ENCODE measurements at places on chromosomes 1 and 21.

- DNase-seq: no peak
These were observed 3.7 kb downstream of the BACH1 start for GRCh38 chr21:29302359-29302875.

- DNase-seq: no peak
These were observed 19.5 kb downstream of the LSS start for GRCh38 chr21:46208761-46209721.

GRCh38 chr1:232319072-232319471 is 310.9 kb downstream of the SIPA1L2 start:
- DNase-seq: no peak

DNA sequence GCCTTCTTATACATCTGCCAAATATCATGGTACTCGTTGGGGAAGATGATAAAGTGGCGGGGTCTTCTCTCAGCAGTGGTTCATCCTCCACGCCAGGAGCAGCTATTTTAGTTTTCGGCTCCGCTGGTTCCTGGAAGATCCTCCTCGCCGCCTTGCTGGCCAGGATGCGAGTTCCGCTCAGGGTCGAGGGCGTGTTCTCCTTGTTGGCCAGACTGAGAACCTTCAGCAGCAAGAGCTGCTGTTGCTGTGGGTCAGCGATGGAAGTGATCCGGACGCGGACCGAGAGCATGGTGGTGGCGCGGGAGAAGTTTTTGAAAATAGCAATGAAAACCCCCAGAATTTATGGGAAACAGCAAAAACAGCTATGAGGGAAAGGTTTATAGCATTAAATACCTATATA is 11.4 kb upstream of the CFAP126 start:
- no peak for DNase-seq

DNA sequence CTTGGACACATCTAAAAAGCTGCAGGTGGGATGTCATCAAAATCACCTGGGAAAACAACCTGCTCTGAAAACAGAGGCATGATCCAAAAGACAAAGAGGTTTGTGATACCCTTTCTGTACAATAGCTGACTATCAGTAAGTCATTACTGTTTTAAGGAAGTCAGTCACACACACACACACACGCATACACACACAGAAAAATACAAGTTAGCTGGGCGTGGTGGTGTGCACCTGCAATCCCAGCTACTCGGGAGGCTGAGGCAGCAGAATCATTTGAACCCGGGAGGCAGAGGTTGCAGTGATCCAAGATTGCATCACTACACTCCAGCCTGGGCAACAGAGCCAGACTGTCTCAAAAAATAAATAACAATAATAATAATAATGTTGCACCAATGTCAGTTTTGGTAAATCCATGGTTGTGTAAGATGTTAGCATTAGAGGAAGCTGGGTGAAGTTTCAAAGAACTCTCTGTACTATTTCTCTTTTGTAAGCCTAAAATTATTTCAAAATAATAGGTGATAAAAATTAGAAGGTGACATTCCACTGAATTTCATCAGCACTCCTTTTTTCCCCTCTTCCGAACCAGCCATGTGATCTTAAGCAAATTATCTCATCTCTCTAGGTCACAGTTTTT is 9.9 kb upstream of the HLCS start:
- DNase-seq: no peak

GRCh38 chr1:53681351-53681976 is 57.5 kb downstream of the GLIS1 start:
- DNase-seq: no peak

DNA sequence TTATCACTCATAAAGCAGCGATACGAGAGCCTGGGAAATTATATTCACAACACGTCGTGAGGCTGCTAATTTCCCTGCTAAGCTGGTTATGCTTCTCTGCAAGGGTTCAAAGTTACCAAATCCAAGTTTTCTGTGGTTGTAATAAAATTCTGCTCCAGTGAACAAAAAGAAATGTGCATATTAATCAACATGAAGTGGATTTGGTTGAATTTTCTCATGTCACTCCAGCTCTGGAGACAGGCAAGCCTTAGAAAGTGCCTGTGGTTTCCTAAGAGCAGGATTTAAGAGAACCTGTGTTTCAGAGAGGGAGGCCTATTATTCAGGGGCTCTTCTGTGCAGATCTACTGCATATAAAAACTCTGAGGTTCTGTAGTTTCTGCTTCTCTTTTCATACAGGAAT is 87.5 kb downstream of the WLS start:
- no peak for DNase-seq

GRCh38 chr1:195733826-195734225 is 874.4 kb downstream of the KCNT2 start:
- no peak for DNase-seq

- no peak for DNase-seq
These were observed 200.9 kb upstream of the IVNS1ABP start for GRCh38 chr1:185517808-185518419.

GRCh38 chr1:245797592-245798348 is 643.0 kb downstream of the KIF26B start:
- DNase-seq: no peak

GRCh38 chr1:20164694-20165202 is 21.1 kb upstream of the UBXN10 start:
- no peak for DNase-seq

GRCh38 chr1:92882819-92883218 is 51.0 kb downstream of the RPL5 start:
- no peak for DNase-seq

DNA sequence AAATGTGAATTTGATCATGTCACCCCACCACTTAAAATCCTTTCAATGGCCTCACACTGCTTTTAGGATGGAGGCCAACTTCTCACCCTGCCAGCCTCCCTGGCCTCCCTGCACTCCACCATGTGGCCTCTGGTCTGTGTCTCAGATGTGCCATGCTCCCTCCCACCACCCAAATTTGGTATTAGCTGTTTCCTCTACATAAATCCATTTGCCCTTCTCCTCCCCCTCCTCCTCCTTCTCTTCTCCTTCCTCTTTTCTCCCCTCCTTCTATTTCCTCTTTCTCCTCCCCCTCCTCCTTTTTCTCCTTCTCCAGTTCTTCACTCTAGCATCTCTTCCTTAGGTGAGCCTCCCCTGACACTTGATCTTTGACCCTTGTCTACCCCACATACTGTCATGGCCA is 16.7 kb upstream of the GUCA2B start:
- DNase-seq: no peak

- DNase-seq: no peak
These were observed 82.3 kb upstream of the IFFO2 start for GRCh38 chr1:19038732-19039131.

Measured in effector CD8-positive, alpha-beta T cell (primary cell).